NCI-H187 treated with DMSO at 0.1 percent for 48 hours (cell line): ENCODE measurements at places on chromosomes 1 and 21.

- no peak for DNase-seq
Observed at GRCh38 chr21:46161633-46162592, 6.5 kb upstream of the FTCD start.

- peak; percentile 27 for DNase-seq
Observed at GRCh38 chr1:178774263-178774662, 49.2 kb downstream of the RALGPS2 start.

DNA sequence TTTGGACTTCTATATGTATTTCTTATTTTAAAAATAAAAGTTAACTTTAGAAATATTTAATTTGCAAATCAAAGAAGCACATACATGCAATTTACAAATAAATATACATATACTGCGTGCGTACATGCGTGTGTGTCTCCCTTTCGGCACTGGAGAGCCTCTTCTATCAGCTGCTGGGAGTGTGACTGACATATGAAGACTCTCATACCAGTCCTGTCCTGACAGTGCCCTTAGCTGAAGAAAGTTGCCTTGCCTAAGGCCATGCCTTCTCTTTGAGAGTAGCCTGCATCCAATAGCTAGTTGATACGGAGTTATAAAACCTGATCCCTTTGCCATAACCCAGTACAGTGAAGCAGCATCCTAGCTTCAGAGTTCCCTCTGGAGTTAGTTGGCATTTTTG is 282.4 kb upstream of the NEGR1 start:
- DNase-seq = no peak

DNA sequence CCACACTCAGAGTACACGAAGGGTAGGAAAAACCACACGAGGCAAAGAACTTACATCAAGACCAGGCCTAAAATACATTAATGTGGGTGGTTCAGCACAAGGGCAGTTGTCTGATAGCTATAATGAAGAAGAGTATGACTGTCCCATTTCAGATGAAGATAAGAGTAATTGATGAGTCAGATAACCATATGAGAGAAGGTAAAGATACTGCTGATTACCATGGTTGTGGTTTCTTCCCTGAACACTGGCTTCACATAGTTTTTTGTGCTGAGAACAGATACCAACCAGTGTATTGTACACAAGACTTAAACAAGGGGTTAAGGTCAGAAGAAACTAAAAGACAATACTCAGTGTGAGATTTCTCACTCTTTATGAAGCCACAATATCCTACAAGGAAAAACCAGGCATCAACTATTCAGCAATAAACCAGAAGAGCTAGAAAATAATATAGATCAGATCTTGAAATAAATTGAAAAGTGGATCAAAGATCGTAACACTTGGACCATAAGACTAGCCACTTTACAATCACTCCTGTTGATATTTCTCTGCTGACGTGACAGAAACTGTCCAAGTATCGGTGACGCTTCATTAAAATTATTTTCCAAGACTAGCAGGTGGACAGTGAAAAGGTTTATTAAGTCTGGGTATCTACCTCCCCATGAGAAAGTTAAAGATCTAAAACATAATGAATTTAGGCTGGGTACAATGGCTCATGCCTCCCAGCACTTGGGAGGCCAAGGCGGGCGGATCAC is 28.6 kb downstream of the PUM1 start:
- DNase-seq = no peak

GRCh38 chr1:15151377-15151806 is 2.2 kb upstream of the TMEM51 start:
- no peak for DNase-seq

- no peak for DNase-seq
Observed at GRCh38 chr1:25566730-25567341, 23.4 kb downstream of the LDLRAP1 start.

- DNase-seq = no peak
Observed at GRCh38 chr1:26102119-26102518, 9.5 kb upstream of the PDIK1L start.

DNA sequence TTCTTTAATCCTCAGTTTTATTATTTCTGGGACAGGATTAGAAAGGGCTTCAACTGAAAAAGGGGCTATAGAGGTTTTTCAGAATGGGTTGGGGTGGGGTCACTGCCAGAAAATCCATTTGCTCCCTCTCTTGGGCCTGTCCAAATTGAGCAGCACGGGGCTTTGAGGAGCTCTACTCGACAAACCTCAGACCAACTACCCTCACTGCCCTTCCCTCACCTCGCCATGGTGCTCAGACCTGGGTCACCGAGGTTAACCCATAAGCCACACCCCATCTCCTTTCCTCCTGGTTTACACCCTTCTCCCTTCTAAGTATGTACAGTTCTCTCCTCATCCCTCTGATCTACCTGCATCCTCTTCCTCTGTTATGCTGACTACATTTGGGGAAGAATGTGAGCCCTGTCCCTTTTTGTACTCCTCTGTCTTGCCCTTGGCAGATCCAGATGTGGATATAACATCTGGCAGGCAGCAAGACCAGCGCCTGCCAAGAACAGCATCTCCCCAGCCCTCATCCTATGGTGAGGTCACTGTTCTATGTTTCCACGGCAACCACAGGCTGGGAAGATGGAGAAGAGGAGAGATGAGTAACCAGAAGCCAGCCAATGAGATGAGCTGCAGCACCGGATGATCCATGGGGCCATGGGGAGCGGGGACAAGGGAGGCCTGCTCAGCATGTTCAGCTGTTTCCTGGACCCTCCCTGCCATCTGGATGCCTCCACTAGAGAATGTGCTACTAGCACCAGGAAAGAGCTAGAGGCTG is 3.7 kb upstream of the FABP3 start:
- no peak for DNase-seq

DNA sequence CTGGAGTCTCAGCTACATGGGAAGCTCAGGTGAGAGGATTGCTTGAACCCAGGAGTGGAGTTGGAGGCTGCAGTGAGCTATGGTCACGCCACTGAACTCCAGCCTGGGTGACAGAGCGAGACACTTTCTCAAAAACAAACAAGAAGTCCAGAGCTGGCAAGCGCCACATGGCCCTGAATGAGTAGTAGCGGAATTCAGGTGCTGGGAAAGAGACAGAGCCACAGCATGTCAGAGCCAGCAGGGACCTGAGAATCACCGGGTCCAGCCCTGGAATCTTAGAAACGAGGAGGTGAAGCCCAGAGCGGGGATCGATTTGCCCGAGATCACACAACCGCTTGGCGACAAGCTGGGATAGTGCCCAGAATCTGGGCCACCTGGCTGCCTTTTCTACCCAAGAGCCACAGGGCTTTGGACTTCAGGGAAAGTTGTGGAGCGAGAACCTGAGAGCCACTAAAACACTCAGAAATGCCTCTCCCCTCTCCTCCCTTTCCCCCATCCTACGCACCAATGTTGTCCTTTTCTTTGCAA is 9.8 kb downstream of the ARL8A start:
- no peak for DNase-seq

DNA sequence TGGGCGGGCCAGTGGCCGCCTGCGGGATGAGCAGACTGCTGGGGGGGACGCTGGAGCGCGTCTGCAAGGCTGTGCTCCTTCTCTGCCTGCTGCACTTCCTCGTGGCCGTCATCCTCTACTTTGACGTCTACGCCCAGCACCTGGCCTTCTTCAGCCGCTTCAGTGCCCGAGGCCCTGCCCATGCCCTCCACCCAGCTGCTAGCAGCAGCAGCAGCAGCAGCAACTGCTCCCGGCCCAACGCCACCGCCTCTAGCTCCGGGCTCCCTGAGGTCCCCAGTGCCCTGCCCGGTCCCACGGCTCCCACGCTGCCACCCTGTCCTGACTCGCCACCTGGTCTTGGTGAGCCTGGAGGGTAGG is 2.1 kb downstream of the B4GALT2 start:
- DNase-seq = no peak

DNA sequence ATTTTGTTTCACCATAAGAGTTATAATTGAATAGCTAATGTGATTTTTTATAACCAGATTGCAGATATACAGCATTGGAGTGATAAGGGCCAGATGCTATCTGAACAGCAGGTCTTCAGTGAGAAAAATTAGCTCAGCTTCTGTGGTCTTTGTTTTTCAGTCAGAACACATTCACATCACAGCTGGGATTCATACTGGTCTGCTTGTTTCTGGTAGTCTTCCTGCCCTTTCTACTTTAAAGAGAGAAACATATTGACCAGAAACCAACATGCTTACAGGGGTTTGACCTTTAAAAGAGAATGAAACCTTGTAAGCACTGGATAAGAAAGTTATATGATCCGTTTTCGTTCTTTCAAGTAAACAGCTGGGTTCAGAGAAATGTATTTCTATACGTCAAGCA is 213.7 kb upstream of the TMPRSS15 start:
- DNase-seq = no peak

GRCh38 chr1:37949524-37950152 is 2.8 kb upstream of the INPP5B start:
- DNase-seq = no peak

GRCh38 chr21:20642681-20643080 is 355.5 kb upstream of the NCAM2 start:
- no peak for DNase-seq

GRCh38 chr1:184878002-184878401 is 96.3 kb downstream of the NIBAN1 start:
- no peak for DNase-seq

GRCh38 chr1:42759114-42759513 is 7.7 kb downstream of the P3H1 start:
- no peak for DNase-seq

DNA sequence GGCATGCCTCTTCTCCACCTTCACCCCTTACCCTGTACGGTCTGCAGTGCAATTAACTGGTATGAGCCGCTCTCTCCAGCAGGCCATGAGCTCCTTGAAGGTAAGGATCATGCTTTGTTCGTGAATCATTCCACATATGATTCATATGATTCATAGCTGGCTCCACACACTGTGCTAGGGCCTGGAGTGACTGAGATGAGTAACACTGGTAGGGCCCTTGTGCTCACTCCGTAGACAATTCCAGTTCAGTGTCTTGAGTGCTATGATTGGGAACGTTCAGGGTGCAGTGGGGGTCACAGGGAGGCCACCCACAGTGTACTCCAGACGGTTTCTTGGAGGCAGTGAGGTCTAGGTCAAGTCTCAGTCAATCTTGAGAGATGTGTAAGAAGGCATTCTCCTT is 239.8 kb downstream of the LMX1A start:
- no peak for DNase-seq

- DNase-seq = no peak
Observed at GRCh38 chr1:153903841-153904455, 18.8 kb downstream of the GATAD2B start.

- no peak for DNase-seq
Observed at GRCh38 chr1:192901500-192901899, 92.7 kb downstream of the RGS2 start.

- no peak for DNase-seq
Observed at GRCh38 chr1:92587445-92587844, 100.7 kb upstream of the GFI1 start.

- no peak for DNase-seq
Observed at GRCh38 chr1:117015724-117016123, 14.2 kb downstream of the CD101 start.

- DNase-seq = no peak
Observed at GRCh38 chr1:92536980-92537884, 50.5 kb upstream of the GFI1 start.

DNA sequence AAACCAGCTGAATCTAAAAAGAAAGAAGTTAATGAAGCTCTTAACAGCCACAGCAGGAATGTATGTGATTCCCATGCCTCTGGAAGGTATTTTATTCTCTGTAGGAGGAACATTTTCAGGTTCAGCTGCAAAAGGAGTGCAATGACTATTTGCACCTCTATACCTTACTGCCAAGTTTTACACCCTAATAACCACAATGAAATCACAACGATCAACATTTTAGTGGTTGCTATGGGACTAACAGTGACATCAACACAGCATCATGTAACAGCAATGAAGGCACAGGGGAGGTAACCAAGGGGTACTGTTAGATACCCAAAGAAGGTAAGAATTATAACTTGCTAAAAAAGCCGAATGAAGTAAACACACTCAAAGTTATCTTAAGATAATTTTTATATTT is 116.3 kb upstream of the HP1BP3 start:
- no peak for DNase-seq

DNA sequence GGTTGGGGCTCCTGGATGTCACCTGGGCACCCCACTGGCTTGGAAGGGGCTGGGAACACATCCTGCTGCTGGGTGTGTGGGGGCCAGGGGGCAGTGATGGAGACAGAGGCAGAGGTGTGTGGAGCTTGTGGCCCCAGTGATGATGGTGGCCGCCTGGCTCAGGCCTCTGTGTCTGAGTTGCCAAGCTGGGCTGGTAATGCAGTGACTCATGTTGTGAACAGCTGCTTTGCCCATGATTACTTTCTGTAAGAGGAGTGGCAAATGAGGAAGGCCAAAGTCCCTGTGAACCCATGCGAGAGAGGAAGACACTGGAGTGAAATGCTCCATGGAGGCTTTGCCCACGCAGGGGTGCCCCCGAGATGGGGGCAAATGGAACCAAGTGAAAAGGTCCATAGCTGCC is 86.8 kb downstream of the KCNJ6 start:
- DNase-seq = no peak

GRCh38 chr21:25115021-25115420 is 492.3 kb downstream of the MRPL39 start:
- no peak for DNase-seq

GRCh38 chr21:28509031-28509430 is 483.6 kb downstream of the LTN1 start:
- DNase-seq = no peak

DNA sequence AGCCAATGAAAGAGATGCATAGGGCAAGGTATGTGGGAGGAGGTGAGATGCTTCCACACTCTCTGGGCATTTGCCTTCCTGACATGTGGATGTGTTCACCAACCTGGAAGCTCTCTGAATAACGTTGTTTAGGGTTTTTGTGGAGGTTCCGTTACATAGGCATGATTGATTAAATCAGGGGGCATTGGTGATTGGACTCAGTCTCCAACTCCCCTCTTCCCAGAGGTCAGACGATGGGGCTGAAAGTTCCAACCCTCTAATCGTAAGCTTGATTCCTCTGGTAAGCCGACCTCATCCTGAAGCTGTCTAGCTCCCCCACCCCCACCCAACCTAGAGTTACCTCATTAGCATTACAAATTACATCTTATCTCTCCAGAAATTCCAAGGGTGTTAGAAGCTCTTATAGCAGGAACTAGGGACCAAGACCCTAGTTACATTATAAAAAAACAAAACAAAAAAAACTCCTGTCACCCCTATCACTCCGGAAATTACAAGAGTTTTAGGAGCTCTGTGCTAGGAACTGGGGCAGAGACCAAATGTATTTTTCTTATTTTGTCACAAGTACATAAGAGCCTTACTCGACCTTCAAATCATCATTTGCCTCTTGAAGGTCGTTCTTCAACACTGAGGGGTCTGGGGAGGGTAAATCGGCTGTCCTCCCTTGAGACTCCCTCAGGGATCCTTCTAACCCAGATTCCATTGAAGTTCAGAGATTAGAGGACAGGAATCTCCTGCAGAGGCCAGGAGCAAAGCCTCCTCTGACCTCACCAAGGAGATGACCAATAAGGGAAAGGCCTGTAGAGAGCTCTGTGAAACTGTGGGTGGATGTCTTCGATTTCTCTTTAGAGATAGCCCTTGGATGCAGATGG is 58.2 kb downstream of the DNTTIP2 start:
- DNase-seq = no peak

- no peak for DNase-seq
Observed at GRCh38 chr1:112506731-112507130, 2.0 kb upstream of the WNT2B start.

GRCh38 chr1:211535346-211535745 is 43.4 kb upstream of the RD3 start:
- no peak for DNase-seq

- DNase-seq = no peak
Observed at GRCh38 chr1:166721145-166721544, 118.1 kb upstream of the POGK start.
